NCI-H2081 (cell line): ENCODE measurements at places on chromosomes 6 and 20.

DNA sequence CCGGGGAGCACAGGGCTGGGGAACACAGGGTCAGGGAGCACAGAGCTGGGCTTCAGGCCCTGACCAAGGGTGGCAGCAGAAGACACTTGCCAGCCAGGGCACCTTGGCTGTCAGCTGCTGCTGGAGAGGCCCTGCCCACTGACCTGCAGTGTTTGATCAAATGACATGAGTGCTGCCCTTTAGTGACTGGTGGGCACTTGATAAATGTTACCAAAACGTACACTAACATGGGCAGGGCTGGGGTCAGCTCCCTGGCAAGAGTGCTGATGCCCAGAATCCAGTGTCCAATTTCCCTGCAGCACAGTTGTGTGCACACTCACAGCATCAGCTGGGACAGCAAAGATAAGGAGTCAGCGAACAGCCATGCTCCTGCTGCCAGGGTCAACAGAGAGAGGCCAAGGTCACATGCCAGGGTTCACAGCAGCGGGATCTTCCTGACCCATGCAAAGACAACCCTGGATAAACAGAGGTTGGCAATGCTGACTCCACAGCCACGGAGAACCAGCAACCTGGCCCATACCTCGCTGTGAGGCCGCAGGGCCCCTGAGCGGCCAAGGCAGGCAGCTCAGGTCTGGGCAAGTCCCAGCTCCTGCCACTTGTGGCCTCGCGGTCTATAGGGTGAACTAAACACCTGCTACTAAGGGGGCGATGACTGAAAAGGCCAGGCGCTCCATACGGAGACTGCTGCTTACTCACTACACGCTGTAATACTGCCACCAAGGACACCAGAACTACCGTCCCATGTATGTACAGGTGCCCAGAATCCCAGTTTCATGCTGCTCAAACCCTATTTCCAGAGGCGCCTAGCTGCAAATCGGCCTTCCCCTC lies 46.3 kb downstream of the NINL start:
- DNase-seq: no peak

DNA sequence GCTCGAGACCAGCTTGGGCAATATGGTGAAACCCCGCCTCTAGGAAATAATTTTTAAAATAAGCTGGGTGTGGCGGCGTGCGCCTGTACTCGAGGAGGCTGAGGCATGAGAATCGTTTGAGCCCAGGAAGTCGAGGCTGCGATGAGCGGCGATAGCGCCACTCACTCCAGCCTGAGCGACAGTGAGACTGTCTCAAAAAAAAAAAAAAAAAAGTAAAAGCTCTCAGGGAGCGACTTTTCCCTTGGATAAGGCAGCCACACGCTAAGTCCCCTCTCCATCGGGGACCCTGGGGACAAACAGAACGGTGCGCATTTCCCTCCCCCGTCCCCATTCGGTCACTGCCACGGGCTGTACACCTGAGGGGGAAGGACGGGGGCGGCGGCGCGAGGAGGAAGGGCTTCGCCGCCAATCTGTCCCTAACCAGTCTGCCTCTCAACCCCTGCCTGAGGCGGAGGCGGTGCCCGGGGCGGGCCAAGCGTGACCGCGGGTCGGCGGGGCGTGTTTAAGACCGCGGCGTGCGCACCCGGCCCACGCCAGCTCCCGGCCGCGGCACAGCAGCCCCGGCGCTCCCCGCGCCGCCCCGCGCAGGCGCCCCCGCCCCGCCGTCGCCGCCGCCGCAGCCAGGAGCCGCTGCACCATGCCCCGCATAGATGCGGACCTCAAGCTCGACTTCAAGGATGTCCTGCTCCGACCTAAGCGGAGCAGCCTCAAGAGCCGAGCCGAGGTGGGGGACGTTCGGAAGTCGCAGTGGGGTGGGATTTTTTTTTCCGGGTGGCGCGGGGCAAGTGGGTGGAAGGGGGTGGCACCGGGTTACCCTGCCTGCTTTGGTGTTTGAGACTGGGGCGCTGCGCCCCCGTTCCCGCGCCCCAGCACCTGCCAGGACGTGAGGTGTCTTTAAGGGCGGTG lies at the start of gene GMPR:
Gene GMPR, plus strand, starts transcription at position 531 of the 906 bp plus-strand sequence. Its CDS starts 107 bp downstream, at position 638.
- DNase-seq: peak; percentile 56

DNA sequence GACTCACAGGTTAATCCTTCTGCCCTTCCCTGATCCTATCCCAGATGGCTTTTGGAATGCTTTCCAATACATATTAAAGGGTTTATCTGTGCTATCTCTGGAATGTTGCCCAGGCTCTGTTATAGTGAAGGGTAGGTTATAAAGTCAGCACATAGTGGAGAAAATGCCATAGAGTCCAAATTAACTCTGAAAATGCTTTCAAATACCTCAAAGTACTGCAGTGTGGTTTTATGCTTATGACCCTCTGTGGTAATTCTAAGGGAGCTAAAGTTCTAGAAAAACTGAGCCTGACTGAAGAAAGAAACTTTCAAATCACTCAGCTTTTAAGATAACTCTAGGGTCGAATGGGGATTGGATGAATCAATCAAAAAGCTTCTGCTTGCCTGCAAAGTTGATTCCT lies 159.8 kb downstream of the PLCB1 start:
- no peak for DNase-seq

DNA sequence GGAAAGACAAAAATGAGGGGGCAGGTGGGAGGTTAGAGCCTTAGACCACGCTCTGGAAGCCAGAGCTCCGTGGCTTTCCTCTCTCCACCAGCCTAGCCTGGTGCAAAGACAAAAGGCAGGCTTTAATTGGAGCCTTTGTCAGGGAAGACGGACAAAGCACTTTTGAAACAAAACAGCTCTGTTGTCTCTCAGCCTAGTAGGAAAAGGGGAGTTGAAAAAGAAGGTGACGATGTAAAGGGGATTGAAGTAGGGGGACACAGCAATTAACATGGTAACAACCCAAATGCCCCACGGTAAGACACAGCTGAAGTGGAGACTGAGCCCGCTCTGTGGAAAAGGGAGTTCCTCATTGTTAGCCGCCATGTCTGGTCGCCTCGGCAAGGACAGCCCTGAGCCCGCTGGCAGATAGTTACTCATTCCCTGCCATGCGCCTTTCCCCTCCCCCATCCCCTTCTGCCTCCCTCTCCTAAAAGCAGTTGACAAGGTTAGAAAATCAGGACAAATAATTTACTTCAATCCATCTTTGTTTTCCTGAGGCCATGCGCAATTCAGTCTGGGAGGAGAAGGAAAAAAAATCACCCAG lies 93.0 kb downstream of the TCP11 start:
- no peak for DNase-seq

GRCh38 chr6:75305573-75305972 lies 21.0 kb upstream of the TMEM30A start:
- DNase-seq: no peak

- DNase-seq: no peak
These were observed 49.9 kb downstream of the AIG1 start for GRCh38 chr6:143110572-143110971.
